Osteoblast (primary cell): ENCODE measurements at places on chromosomes 2 and 18. TPM values are rescaled to one million over a fixed set of nuclear protein-coding genes. Genes with fewer than 3 reads are reported as not detected.

LIMS3 gene
- total RNA-seq = 3.2 and 7.2 TPM in 2 replicates

RAB6C gene
- not detected in 2 replicates for total RNA-seq

TBC1D8 gene
- 13.4 and 13.8 TPM in 2 replicates for total RNA-seq

CFAP65 gene
- total RNA-seq = not detected in 2 replicates

SERPINB2 gene
- 0.72 and 1.8 TPM in 2 replicates for total RNA-seq

DNA sequence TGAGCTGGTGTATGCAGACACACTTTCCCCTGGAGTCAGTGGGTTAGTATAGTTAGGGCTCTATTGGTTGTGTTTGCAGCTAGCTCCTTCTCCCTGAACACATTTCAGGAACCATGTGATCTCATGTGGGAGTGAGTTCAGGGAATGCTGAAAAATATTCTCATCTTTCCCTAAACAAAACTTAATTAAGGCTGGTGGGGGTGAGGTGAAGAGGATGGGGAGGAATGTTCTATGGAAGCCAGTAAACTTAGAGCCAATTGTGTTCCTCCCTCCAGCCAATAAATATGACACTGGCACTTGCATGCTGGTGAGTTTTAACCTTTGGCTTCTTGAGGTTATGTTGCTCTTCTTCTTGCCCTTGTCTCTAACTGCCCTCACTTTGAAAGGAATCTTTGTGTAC, 952 bp downstream of the MGAT5 start:
- H3K27ac ChIP-seq = no peak overlapping the region
- no peak for DNase-seq
- H3K4me3 ChIP-seq = no peak overlapping the region
- no peaks in the 10 kb centered on the region for H3K27me3 ChIP-seq

DNA sequence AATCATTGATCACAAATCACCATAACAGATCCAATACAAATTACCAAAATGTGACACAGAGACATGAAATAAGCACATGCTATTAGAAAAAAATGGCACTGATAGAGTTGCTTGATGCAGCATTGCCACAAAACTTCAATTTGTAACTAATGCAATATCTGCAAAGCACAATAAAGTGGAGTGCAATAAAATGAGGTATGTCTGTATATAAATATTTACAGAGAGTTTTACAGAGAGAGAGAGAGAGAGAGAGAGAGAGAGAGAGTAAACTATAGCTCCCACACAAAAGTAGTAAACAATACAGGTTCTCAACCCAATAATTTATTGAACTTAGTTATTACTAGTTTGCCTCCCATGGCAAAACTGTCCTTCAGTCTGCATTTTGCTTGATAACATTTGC, 1807.0 kb downstream of the SUCLG1 start:
- no peak for DNase-seq
- H3K27ac ChIP-seq = no peak overlapping the region
- H3K36me3 ChIP-seq = no peaks in the 10 kb centered on the region
- H3K27me3 ChIP-seq = no peaks in the 10 kb centered on the region
- no peak overlapping the region for H3K4me3 ChIP-seq

GRCh38 chr18:62877411-62878221, 162.3 kb downstream of the PHLPP1 start:
- H3K27me3 ChIP-seq = no peaks in the 10 kb centered on the region
- H3K27ac ChIP-seq = peak overlapping the region; percentile 48
- peaks cover 34% of the 10 kb centered on the region for H3K4me1 ChIP-seq
- H3K36me3 ChIP-seq = no peaks in the 10 kb centered on the region
- peak overlapping the region; percentile 17 for H3K4me3 ChIP-seq

DNA sequence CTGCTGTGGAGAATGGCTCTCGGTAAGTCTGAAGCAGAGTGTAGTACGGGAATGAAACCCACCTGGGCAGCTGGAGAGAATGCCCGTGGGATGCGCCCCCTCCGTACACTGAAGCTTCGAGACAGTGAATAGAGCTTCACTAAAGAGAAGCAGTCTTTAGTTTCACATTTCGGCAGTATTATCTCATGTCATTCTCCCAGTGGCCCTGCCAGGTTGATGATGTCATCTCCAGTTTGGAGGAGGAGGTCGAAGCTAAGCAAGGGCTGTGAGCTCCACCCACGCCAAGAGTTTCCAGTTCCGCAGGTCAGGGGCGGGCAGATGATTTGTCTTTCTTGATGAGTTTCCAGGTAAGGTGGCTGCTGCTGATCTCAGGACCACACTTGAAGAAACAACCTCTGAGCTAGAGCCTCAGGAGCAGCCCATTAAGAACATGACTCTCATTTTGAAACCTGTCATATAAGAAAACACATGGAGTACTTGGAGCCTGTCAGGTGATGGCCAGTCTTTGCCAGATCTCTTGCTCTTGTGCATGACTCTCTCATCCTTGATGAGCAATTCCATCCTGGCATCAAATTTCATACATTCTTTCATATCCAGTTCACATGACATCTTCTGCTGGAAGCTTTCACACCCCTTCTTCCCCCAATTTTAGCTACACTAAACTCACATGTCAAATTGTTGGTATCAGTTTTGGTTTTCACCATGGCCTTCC, 475.0 kb downstream of the RNF144A start:
- no peaks in the 10 kb centered on the region for H3K36me3 ChIP-seq
- no peak overlapping the region for H3K4me3 ChIP-seq
- no peaks in the 10 kb centered on the region for H3K4me1 ChIP-seq
- DNase-seq = no peak
- H3K27me3 ChIP-seq = no peaks in the 10 kb centered on the region
- no peak overlapping the region for H3K27ac ChIP-seq

- no peaks in the 10 kb centered on the region for H3K36me3 ChIP-seq
- H3K27ac ChIP-seq = no peak overlapping the region
- no peak for DNase-seq
- H3K27me3 ChIP-seq = no peaks in the 10 kb centered on the region
- no peak overlapping the region for H3K4me3 ChIP-seq
These were observed 67.5 kb downstream of the PLCL1 start for GRCh38 chr2:197871780-197872456.

DNA sequence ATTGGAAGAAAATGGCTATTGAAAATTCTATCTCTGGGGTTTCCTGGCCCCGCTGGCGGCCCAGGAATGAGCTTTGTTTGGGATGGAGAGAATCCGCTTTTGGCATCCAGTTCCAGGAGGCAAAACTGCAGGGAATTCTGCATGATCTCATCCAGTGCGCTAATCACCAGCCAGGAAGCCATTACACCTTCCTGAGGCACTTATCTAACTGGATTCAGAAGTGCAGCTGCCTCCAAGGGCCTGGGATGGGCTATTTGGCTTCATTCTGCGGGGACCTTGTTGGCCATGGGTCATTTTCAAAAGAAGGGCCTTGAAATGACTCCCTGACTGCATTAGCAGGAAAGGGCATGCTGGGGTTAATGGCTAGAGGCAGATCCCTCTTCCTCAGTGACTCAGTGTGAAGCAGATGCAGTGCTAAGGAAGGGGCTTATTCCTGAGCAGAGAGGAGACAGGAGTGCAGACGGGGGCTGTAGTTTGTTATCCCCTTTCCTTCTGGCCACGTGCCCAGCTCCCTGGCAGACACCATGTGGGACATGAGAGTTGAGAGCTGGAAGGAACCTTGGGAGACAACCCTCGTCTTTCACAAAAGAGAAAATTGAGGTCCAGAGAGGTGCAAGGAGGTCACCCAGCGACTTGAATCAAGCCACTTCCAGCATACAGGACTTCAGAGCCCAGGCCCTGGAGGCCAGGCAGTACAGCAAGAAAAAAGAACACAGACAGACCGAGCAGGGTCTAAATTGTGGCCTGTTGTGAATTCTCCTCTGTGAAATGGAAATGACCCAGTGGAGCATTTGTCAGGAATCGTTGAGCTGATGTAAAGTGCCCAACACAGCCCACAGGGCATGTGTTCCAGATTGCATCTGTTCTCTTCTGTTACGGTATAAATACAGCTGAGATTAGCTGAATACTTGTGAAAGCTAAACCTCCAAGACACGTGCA, 161.8 kb downstream of the PRKCE start:
- H3K36me3 ChIP-seq = no peaks in the 10 kb centered on the region
- DNase-seq = no peak
- no peaks in the 10 kb centered on the region for H3K27me3 ChIP-seq
- H3K4me1 ChIP-seq = peaks cover 26% of the 10 kb centered on the region
- H3K27ac ChIP-seq = no peak overlapping the region

DNA sequence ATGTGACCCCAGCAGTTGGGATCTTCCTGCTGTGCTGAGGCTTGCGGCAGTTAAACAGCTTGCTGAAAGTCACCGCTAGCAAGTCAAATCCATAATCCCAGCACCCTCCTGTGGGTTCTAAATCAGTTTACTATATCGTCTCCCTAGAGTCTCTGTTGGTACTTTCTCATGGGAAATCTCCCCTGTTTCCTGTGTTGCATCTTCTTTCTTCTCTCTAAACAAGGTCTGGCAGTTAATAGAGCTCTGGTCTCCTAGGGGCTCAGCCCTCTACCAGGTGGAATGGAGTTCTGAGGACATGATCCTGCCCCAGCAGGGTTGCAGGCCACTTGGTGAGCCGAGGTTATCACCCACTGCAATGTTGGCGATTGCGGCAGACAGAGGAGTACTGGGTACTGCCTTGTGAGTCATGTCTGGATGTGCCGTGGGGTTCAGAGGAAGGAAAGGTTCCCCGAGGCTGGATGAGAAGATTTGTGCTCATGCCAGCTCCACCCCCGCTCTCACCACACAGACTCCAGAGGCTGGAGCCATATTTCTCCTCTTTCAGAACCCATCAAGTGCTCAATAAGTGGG, 59.4 kb upstream of the SIX2 start:
- no peaks in the 10 kb centered on the region for H3K27me3 ChIP-seq
- no peaks in the 10 kb centered on the region for H3K36me3 ChIP-seq
- DNase-seq = no peak

DNA sequence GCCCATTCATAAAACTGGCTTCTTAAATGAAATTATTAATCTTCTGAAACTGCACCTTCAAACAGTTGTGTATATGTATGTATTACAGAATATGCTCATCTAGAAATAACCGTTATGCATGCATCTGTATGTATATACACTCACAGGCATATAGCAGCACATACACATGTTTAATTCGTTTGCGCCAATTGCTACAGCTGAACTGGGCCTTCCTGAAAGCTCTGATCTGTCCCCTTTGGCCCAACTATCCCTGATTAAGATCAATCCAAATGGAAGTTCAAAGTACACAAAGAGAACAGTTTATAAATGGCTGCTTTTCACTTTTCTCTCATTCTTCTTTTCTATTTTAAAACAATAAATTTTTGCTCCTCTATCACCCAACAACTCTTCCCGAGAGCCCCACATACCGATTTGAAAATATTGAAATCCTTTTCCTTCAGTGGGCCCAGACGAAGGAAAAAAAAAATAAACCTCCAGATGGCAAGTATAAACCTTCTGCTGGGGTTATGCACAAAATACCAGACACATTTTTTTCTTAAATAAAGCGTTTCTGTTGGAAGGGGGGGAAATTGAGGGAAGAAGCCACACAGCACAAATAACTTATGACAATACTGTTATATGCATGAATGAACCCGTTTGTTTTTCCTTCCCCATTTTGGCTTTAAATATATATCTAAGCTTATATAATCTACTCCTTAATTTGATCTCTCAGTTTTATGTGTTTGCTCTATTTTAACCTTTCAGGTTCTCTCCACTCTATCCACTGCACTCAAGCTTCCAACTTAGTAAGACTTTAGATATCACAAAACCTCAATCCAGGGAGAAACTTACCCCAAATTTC, 267.3 kb downstream of the TCF4 start:
- peaks cover 53% of the 10 kb centered on the region for H3K4me1 ChIP-seq
- H3K36me3 ChIP-seq = no peaks in the 10 kb centered on the region
- no peaks in the 10 kb centered on the region for H3K27me3 ChIP-seq

- no peaks in the 10 kb centered on the region for H3K27me3 ChIP-seq
- peaks cover 2% of the 10 kb centered on the region for H3K4me1 ChIP-seq
- H3K27ac ChIP-seq = no peak overlapping the region
- H3K36me3 ChIP-seq = no peaks in the 10 kb centered on the region
These were observed 176.5 kb downstream of the RBM43 start for GRCh38 chr2:151085181-151085611.

- H3K27ac ChIP-seq = no peak overlapping the region
- no peak overlapping the region for H3K4me3 ChIP-seq
- no peaks in the 10 kb centered on the region for H3K4me1 ChIP-seq
- DNase-seq = no peak
- peaks cover 16% of the 10 kb centered on the region for H3K27me3 ChIP-seq
These were observed 15.7 kb downstream of the C1QL2 start for GRCh38 chr2:119142824-119143223.
